CD4-positive, alpha-beta T cell treated with Interleukin-2 at 100 ng/mL for 4 hours (primary cell): ENCODE measurements at places on chromosomes 5 and 9.

- DNase-seq, result no peak
These were observed 561.1 kb downstream of the KCTD16 start for GRCh38 chr5:144731786-144732185.

DNA sequence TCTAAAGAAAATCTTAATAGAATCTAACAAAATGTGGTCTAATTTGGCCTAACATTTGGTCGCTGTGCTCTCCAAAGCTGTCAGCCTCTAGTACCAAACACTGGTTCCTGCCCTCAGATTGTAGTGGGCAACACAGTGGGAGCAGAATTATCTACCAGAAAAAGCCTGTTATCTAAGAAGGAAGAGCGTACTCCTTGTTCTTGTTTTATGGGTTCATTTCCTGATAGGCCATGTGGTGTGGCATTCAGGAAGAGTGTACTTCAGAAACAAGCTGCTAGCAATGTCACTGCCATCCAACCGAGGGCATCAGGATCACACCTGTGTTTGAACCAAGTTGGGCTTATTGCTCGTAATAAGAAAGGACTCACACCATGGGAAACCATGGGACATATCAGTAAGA, 487.9 kb upstream of the DAP start:
- no peak for DNase-seq

DNA sequence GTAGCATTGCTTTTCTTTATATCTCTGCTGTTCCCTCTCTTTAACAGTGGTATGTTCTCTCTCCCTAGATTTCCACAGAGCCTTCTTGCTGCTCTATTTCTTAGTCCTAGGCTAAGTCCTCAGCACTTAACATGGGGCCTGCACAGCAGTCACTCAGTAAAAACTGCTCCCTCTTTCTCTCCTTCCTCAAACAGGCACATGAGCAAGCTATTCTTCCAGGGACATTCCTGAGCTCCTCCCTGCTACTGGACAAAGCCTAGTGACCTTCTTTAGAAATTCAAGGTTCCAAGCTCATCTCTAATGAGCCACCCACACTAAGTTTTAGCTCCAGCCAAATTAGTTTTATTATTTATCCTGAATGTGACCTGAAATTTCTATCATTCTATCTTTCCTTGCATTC, 39.5 kb downstream of the TRIM32 start:
- no peak for DNase-seq

- no peak for DNase-seq
These were observed 588.9 kb downstream of the NR2F1-AS1 start for GRCh38 chr5:92992073-92992472.

- DNase-seq, result no peak
These were observed 7.8 kb downstream of the HIGD2A start for GRCh38 chr5:176396330-176396729.

DNA sequence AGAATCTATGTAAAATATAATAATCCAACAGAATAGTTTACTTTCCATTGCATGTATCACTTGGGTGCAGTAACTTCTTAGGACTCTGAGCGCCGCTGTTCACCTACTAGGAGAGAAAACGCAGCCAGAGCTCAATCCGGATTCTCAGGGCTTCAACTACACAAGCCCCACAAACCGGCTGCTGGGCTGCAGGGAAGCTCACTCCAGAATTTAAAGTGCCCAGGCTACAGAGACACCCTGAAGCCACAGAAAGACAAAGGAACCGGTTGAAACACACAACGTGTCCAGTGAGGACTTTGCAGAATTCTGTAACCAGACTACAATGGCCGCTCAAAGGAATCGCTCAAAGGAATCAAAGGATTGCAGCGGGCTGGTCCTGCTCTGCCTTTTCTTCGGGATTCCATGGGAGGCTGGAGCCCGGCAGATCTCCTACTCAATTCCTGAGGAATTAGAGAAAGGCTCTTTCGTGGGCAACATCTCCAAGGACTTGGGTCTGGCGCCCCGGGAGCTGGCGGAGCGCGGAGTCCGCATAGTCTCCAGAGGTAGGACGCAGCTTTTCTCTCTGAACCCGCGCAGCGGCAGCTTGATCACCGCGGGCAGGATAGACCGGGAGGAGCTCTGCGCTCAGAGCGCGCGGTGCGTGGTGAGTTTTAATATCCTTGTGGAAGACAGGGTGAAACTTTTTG, at the start of gene PCDHGA10:
TSS of gene PCDHGA10 (plus strand) at position 134 of the 686 bp plus-strand sequence. CDS start at position 323, 189 bp downstream.
- peak; percentile 59 for DNase-seq

GRCh38 chr5:116652196-116652729, 77.6 kb upstream of the SEMA6A start:
- no peak for DNase-seq

DNA sequence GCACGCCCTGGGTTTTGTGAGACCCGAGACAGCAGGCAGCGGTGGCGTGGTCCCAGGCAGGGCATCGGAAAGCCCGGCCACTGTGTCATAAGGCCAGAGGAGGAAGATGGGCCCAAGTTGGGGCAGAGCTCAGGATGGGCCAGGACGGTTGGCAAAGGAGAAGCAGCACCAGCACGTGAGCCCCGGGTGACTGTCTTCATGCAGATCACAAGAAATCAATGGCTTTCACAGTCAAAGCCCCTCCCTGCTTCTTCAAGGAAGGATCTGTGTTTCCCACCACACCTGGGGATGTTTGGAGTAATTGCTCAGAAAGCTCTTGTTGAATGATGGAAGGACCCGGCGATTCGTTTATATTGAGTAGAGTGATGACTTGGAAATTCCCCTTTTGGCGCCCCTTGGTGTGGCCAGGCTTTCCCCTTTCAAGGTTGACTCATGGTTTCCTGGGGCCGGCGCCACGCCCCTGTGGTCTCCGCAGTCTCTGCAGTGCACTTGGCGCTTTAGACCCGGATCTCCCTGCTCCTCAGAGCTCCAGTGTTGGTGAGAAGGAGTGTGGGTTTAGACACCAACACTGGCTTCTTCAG, 52.1 kb downstream of the IL31RA start:
- peak; percentile 75 for DNase-seq

- no peak for DNase-seq
These were observed 11.9 kb downstream of the APBA1 start for GRCh38 chr9:69660304-69660703.

- DNase-seq, result no peak
These were observed 176.5 kb downstream of the CDK5RAP2 start for GRCh38 chr9:120403543-120403856.

GRCh38 chr5:118862596-118862995, 125.8 kb downstream of the DTWD2 start:
- no peak for DNase-seq

- no peak for DNase-seq
These were observed 30.5 kb upstream of the DAB2IP start for GRCh38 chr9:121620777-121621449.

DNA sequence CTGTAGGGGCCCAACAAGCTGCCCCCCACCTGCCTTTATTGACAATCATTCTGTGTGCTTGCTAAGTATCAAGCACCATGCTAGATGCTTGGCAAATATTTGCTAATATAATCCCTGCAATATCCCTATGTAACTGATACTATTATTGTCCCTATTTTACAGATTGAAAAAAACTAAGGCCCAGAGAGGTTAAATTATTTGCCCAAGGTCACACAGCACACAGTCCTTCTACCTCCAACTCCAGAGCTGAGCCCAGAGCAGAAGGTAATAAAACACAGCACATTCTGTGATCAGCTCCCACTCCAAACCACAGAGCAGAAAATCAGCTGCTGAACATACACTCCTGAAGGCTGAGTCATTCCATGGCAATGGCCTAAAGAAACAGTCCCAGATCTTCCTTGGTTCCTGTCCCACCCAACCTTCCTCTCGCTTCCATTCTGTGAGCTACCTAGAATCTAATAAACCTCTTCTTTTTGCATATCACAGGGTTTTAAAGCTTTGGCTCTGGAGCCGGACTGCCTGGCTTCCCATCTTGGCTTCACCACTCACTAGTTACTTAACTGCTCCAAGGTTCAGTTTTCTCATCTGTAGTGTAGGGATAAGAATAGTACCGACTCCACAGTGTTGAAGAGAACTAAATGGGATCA, 66.7 kb upstream of the ADRA1B start:
- DNase-seq, result no peak
